ENCODE measurements at places on chromosomes 6 and 20.

GRCh38 chr20:24993337-24994185, 1.0 kb upstream of the APMAP start:
- no peak for DNase-seq

DNA sequence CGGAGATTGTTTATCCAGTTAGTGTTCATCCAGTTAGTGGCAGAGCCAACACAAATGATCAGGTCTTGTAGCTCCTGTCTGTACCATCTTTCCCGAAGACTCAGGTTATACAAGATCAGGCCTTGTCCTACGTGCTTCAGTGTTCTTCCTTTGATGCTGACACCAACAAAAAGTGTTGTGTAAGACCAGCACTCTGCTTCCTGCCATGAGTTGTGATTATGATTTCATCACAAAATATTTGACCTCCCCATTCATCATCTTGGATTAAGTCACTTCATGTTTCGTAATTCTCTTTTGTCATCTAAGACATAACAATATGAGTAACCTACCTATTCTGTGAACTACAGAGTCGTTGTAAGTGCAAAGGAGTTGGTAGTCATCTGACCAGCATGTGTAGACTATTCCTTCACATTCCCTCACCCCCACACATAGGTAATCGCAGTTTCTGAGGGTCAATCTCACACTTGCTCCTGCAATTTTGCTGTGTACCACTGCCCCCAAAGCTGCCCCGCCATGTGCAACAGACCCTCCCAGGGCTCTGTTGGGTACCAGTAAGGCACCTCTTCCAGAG, 135.6 kb upstream of the SLC22A23 start:
- peak; percentile 73 for DNase-seq

DNA sequence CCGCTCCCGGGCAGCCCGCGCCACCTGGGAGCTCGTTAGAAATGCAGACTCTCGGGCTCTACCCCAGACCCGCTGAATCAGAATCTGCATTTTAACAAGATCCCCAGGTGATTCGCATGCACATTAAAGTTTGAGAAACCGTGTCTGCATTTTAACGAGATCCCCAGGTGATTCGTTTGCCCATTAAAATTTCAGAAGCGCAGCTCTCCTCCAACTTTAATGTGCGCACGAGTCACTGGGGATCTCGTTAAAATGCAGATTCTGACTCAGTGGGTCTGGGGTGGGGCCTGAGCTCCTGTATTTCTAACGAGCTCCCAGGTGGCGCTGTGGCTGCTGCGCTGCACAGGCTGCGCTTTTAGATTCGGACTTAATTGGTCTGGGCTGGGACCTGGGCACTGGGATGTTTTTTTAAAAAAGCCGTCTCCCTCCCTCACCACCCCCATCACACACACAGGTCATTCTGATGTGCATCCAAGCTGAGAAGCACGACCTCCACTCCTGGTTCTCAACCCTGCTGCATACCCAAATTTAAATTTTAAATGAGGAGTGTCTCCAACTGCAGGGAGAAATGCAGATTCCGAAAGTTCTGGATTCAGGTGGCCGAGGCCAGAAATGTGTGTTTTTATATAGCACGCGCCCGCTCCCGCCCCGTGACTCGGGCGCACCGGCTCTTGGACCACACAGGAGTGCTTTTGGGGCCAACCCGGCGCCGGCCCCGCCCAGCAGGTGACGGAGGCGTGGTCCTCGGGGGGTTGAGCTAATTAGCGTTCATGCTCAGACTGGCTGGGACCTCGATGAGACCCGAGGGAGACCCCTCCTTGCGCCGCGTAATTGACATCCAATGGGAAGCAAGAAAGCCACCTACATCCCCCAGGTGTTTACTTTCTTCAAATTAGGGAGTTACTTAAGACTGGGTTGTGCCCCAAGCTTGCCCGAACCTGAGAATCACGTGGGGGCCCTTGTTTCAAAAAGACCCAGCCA, 85.8 kb downstream of the ZFP64 start:
- DNase-seq: no peak

DNA sequence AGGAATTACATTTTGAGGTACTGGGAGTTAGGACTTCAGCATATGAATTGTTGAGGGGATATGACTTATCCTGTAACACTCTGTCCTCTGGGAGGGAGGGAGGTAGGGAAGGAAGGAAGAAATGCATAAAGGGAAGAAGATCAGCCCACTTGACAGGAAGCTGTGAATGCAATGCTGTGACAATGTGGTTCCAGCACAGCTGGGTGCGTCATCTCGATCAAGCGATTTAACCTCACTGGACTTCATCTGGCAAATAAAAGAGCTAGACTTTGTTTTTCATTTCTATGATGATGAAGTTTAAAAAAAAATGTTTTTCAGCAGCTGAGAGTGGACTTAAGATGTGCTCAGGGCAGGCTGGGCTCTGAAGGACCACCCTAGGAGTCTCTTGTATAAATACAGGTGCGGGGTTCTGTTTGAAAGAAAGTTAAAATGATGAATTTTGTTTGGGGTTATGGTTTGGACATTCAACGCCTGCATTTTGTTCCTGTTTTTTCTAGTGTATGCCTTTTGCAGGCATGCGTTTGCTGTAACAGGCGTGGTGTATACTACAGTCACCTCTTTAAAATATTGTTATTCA, 178.1 kb downstream of the RIMS1 start:
- DNase-seq: no peak

GRCh38 chr6:52375780-52376556, 14.0 kb downstream of the PAQR8 start:
- no peak for DNase-seq

DNA sequence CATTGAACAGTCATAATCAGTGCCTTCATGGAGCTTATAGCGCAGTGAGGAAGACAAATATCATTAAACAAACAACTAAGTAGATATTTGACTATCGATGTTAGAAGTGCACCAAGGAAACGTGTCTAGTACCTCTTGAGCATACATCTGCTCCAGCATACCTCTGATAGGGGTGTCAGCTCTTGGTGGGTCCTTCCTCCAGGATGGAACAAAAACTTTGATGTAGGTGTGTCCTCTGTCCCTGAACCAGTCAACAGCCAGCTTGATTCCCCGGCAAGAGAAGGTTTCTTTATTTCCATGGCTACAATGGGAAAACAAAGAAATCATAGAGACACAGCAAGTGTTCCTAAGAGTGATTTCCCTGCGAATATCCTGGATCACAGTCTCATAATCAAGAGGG, 23.1 kb downstream of the ZC3H12D start:
- DNase-seq: no peak

Measured in Panc1 (cell line).